ENCODE measurements at places on chromosomes 2 and 18.

- no peak for DNase-seq
Observed at GRCh38 chr18:77147418-77147852, 14.9 kb upstream of the MBP start.

GRCh38 chr2:74333175-74333574, 10.0 kb downstream of the SLC4A5 start:
- DNase-seq = no peak

DNA sequence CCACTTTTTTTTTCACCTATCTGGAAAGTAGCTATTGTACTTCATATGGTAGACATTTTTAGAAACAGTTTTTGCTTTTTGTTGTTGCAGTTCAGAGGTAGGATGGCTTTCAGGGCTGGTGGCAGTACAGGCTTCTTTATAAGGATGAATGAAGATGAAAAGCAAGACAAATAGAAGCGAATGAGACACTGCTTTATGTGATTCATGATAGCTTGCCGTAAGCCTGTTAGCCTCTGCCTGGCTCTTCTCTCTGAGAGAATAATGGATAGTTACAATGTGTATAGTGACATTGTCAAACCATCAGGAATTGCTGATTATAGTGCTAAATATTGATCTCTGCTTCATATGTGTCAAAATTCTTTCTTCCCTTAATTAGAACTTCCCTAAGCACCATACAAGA, 173.7 kb downstream of the NR4A2 start:
- DNase-seq = no peak

GRCh38 chr2:133400411-133400810, 167.9 kb downstream of the NCKAP5 start:
- DNase-seq = no peak

GRCh38 chr2:157259386-157259785, 1.9 kb downstream of the GALNT5 start:
- no peak for DNase-seq

GRCh38 chr2:235939471-235939870, 228.7 kb downstream of the GBX2 start:
- no peak for DNase-seq

GRCh38 chr2:65554765-65555591, 122.6 kb upstream of the SPRED2 start:
- DNase-seq = no peak

DNA sequence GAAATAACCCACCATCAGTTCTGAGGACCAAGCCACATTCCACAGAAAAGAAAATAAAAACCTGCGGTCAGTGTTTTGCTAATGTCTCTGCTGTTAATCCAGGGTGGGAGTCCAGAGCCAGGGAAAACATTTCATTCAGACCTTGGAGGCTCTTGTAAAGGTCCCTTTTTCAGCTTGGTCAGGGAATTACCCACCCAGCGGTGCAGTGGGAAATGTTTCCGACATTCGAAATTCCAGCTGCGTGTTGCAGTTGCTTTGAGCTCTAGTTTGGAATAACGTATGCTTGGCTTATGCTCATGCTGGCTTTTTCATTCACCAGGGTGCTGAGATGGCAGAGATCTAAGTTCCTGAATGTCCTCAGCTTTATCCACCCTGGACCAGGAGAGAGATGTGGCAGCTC, 219.1 kb downstream of the TRIB2 start:
- DNase-seq = no peak

DNA sequence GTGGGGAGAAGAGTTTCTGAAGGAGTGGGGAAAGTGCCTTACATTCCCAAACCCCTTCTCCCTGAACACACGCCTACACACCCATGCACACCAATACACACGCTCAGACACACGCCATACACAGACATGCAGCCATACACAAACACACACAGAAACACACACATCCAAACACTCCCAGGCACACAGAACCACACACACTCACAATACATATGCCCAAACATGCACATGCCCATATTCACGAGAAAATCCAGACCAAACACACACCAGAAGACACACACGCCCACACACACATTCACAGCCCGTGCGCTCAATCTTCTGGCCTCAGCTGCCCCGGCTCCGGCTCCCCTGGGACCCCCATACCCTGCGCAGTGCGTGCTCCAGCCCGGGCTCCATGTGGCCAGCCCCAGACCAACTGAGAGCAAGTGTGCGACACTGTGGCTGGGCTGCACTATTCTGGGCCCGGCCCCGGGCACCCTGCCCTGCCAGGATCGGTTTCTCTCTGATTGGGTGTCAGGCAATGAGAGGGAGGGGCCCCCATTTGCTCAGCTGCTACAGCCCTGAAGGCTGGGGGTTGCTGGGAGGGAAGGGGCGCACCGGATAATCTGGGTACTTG, at the start of gene PRKAG3:
Gene PRKAG3, minus strand, starts transcription at position 426 of the 613 bp plus-strand sequence.
- DNase-seq = no peak

All from amygdala (tissue), 56 donors.